ENCODE measurements at places on chromosomes 6 and 20. TPM values are rescaled to one million over a fixed set of nuclear protein-coding genes. Genes with fewer than 3 reads are reported as not detected.
A peak's percentile ranks its signal among the peaks of the same experiment; 100 is the strongest.

The COL11A2 gene
- total RNA-seq: 0.34 TPM

DNA sequence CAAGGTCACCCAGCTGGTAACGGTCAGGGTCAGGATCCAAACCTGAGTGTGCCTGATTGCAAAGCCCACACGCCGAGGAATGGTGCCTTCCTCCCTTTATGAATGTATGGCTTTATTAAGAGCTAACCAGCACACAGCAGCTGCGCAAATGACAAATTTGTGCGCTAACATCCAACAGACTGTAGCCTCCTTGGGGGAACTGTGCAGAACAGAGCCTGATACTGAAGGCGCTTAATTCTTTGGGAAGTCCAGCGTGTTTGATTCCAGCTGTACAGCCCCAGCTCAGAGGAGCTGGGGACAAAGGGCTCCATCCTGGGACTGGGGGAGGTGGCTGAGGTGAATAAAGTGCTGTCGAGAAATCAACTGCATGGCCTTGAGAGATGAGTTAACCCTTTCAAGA lies 75.7 kb upstream of the JARID2 start:
- H3K27me3 ChIP-seq: no peaks in the 10 kb centered on the region
- no peak overlapping the region for H3K27ac ChIP-seq
- H3K4me3 ChIP-seq: no peak overlapping the region
- DNase-seq: no peak

- no peak overlapping the region for H3K4me3 ChIP-seq
- no peaks in the 10 kb centered on the region for H3K27me3 ChIP-seq
- no peaks in the 10 kb centered on the region for H3K36me3 ChIP-seq
These were observed 2.0 kb downstream of the SMIM29 start for GRCh38 chr6:34246563-34247391.

- H3K36me3 ChIP-seq: no peaks in the 10 kb centered on the region
- H3K4me1 ChIP-seq: no peaks in the 10 kb centered on the region
- peaks cover 34% of the 10 kb centered on the region for H3K27me3 ChIP-seq
- no peak overlapping the region for H3K4me3 ChIP-seq
- no peak for DNase-seq
These were observed 31.9 kb downstream of the NTSR1 start for GRCh38 chr20:62740286-62741141.

The ZNF391 gene
- 3.7 TPM for total RNA-seq

DNA sequence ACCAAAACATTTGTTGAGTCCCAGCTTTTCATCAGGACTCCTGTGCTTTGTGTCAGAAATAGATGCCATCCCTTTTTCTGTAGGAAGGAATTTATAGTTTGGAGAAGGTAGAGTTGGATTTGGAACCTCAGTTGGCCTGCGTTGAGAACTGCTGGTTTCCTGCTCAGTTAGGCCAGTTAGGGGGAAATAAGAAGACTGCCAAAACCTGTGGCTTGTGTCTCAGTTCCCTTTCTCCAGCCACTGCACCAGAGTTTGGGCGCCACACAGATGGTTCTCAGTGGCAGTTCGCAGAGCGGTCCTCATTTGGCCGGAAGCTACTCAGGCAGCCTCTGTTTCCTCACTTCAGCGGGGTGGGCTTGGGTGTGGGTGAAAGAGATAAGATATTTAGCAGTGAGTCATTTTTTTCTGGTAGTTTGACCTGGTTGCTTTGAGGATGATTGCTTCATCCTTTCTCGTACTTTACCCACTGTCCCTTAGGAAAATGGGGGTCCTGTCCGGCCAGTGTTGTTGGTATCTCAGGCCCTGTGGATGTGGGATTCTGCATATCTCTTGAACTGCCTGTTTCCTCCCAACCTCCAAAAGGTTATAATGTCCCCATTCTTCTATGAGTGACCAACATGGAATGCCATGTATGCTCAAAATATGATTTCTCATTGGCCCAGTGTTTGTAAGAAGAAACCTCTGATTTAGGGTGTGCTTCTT lies 53.7 kb downstream of the JARID2 start:
- peak; percentile 59 for DNase-seq
- H3K27me3 ChIP-seq: no peaks in the 10 kb centered on the region
- H3K4me1 ChIP-seq: peaks cover 15% of the 10 kb centered on the region
- H3K4me3 ChIP-seq: no peak overlapping the region
- H3K27ac ChIP-seq: peak overlapping the region; percentile 42

The SPEF1 gene
- total RNA-seq: 0.14 TPM

- no peaks in the 10 kb centered on the region for H3K4me1 ChIP-seq
- H3K27ac ChIP-seq: no peak overlapping the region
- DNase-seq: no peak
- no peak overlapping the region for H3K4me3 ChIP-seq
- H3K27me3 ChIP-seq: no peaks in the 10 kb centered on the region
These were observed 20.0 kb upstream of the LBP start for GRCh38 chr20:38326309-38326708.

DNA sequence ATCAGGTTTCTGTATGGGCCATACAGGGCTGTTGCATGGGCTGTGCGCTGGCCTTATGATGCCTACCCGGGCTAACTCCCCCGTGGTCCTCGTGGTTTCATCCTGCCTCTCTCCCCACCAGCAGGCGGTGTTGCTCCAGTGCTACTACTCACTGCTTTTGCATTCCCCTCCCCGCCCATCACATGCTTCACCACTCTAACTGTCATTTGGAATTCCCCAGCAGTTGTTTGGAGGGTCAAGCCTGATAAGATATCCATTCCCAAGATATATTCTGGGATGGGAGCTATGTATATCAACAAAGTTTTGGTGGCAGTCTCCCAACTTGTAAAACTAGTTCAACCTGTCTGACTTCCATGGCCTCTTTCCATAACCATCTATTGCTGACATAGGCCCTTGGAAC lies 233.2 kb upstream of the SOX4 start:
- H3K27me3 ChIP-seq: no peaks in the 10 kb centered on the region
- H3K27ac ChIP-seq: no peak overlapping the region
- no peak for DNase-seq
- no peaks in the 10 kb centered on the region for H3K4me1 ChIP-seq

DNA sequence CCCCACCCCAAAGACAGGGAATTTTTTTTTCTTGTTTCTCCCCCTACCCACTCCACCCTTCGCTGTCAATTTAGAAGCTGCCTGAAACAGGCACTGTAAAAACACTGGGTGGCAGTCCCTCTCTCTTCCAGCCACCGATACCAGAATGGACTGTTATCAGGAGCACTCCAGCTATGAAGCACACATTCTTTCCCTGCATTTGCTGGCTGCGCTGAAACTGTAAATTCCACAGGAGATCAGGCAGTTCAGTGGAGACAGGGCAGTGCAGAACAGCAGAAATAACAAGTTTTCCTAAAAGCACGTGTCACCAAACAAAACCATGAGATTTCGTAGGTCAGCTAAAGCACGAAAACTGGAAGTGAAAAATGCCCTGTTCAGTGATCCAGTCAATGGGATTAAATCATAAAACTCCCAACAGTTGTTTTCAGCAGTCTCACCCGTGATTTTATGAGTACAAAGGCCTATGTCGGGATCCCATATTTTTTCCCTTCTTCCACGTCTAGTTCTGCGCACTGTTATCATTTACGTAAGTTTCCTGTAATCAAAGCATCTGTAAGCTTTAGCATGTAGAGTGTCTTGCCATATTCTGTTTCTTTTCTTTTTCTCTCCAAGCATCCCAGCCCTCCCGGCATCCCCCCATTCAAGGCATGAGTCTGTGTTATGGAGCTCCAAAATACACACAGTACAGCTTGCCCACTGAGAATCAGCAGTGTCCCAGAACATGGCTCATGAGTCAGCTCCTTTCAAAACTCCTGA lies 359.9 kb upstream of the EPHA7 start:
- no peaks in the 10 kb centered on the region for H3K36me3 ChIP-seq
- H3K27me3 ChIP-seq: no peaks in the 10 kb centered on the region
- H3K27ac ChIP-seq: no peak overlapping the region
- no peak for DNase-seq
- H3K4me1 ChIP-seq: no peaks in the 10 kb centered on the region
- no peak overlapping the region for H3K4me3 ChIP-seq

GRCh38 chr6:13304580-13305260 lies 23.6 kb downstream of the TBC1D7 start:
- no peaks in the 10 kb centered on the region for H3K27me3 ChIP-seq
- H3K36me3 ChIP-seq: peaks cover 7% of the 10 kb centered on the region
- H3K4me1 ChIP-seq: peaks cover 17% of the 10 kb centered on the region
- no peak for DNase-seq

The SLC26A8 gene
- 0.11 TPM for total RNA-seq

DNA sequence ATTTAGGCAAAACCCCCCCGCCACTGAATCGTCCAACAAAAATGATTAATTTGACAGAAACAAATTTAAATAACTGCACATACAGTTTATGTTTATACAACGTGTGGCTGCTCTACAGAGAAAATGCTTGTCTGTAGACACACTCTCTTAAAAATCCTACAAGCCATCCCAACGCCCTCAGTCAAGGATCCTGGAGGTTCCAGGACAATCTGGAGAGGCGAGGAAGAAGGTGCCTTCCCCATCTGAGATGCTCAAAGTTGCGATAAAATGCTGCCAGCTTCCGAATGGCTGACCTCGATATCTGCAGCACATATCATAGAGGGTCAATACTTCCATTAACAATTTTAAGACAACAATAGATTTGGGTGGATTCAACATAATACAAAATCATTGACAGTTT lies 25.3 kb downstream of the ZNF217 start:
- H3K4me3 ChIP-seq: no peak overlapping the region
- no peaks in the 10 kb centered on the region for H3K4me1 ChIP-seq
- DNase-seq: peak; percentile 29
- no peak overlapping the region for H3K27ac ChIP-seq
- no peaks in the 10 kb centered on the region for H3K27me3 ChIP-seq
- peaks cover 36% of the 10 kb centered on the region for H3K36me3 ChIP-seq

Data from adrenal gland (tissue), 19 donors.